ENCODE measurements at places on chromosomes 1 and 21.

DNA sequence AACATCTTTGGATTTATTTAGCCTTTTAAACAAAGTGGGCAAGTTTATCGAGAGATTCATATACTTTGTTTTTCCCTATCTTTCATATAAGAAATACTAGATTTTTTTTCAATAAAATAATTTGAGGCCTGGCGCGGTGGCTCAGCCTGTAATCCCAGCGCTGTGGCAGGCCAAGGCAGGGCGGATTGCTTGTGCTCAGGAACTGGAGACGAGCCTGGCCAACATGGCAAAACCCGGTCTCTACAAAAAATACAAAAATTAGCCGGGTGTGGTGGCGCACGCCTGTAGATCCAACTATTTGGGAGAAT lies 1.6 kb upstream of the CDC14A start:
- no peak for DNase-seq

DNA sequence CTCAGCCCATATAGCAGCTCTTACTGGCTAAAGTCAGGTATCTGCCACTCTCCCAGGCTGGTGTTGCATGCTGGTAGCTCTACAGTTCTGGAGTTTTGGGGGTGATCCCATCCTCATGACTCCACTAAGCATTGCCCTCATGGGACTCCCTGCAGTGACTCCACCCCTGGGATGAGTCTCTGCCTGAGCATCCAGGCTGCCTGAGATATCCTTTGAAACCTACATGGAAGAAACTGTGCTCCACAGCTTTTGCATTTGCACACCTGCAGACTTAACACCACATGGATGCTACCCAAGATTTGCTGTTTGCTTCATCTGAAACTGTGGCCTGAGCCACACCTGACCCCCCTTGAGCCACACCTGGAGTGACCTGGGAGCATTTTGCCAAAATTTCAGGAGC lies 226.4 kb downstream of the C1orf94 start:
- peak; percentile 17 for DNase-seq

GRCh38 chr1:31970873-31971272 lies 32.7 kb upstream of the PTP4A2 start:
- DNase-seq: no peak

- no peak for DNase-seq
Observed at GRCh38 chr1:186618401-186619170, 61.6 kb downstream of the PTGS2 start.

DNA sequence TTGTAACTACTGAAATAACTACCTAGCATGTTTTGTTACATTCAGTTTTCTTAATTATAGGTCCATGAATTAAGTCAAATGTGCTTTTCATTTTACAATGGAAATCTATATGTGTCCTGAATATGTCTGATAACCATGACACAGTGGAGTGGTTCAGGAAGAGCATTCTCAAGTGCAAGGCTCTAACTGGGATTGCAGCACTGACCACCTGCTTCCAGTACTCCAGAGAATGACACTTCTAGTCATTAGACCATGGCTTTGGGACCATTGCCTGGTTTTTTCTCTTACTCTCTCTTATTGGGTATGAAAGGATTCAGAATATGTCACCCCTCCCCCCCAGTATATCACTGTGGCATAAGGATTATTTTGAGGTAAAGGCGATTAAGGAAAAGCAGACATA lies 204.9 kb upstream of the CACYBP start:
- DNase-seq: no peak

DNA sequence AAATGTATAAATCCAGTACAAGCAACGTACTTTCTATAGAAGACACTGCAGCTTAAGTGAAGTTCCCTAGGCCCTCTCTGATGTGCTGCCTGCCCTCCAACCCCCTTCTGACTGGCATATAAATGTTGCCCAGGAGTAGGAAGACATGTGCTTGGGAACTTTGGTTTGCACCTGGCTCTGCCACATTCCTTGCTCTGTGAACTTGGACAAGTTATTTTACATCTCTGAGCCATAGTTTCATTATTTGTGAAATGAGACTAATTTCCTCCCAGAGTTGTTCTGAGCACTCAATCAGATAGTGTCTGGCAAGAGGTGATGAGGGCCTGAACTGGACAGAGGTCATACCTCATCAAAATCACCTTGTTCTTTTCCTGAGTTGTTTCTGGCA lies 3.5 kb upstream of the PHC2 start:
- DNase-seq: no peak

DNA sequence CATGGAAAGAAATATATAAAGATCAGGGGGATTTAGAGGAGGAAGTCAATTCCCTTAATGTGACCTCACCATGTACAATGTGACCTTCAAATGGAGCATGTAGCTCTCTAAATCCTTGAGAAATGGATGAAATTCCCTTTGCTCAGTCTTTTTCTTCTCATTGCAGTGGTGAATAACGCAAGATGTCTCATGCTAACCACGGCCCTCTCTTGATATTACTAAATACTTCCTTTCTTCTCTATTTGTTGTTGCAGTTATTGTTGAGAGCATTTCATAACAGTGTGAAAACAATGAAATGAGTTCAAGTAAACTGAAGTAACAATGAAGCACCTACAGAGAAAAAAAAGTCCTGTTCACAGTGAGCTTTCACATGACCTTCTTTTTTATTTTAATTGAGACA lies 55.6 kb downstream of the ZNF281 start:
- DNase-seq: no peak

DNA sequence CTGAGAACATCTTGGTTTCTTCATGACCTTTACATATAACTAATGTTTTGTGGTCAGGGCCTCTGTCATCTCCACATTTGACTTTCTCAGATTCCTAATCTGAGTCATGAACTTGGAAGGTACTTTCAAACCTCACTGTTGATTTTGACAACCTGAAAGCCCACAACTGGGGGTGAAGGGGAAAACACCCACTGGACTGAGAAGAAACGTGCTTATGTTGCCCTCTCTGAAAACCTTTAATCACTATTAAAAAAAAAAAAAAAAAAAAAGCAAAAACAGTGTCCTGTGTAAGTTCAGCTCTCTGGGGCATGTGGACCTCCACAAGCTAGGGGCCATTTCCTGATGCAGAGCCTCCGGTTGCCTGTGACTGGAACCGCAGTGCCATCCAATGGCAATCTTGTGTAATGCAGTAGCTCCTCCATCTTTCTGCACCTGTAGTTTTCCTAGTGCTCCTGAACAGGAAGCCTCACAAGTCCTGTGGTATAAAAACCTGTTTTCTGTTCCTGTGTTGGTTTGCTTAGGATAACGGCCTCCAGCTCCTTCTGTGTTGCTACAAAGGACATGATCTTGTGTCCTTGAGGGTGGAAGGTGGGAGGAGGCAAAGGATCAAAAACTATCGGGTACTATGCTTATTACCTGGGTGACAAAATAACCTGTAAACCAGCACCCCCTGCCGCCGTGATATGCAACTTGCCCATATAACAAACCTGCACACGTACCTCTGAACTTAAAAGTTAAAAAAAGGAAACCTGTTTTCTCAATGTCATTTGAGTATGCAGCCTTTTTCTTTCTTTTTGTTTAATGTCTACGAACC lies 124.5 kb downstream of the ZNF648 start:
- peak; percentile 77 for DNase-seq

GRCh38 chr1:231070758-231071444 lies 30.8 kb upstream of the FAM89A start:
- DNase-seq: no peak

- no peak for DNase-seq
Observed at GRCh38 chr1:38686927-38687255, 172.7 kb downstream of the RRAGC start.

GRCh38 chr1:202152399-202152798 lies 7.9 kb upstream of the ARL8A start:
- DNase-seq: no peak

GRCh38 chr21:25836396-25836795 lies 101.6 kb downstream of the GABPA start:
- DNase-seq: no peak

DNA sequence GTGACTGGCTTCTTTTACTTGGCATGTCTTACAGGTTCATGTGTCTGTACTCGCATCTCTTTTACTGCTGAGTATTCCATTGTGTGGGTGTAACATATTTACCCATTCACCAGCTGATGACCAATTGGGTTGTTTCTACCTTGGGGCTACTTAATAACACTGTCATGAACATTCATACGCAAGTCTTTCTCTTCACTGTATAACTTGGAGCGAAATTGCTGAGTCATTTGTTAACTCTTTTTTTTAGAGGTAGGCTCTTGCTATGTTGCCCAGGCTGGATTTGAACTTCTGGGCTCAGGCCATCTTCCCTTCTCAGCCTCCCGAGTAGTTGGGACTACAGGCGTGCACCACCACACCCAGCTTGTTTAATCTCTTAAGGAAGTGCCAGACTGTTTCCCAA lies 6.5 kb downstream of the PYCR2 start:
- DNase-seq: no peak

DNA sequence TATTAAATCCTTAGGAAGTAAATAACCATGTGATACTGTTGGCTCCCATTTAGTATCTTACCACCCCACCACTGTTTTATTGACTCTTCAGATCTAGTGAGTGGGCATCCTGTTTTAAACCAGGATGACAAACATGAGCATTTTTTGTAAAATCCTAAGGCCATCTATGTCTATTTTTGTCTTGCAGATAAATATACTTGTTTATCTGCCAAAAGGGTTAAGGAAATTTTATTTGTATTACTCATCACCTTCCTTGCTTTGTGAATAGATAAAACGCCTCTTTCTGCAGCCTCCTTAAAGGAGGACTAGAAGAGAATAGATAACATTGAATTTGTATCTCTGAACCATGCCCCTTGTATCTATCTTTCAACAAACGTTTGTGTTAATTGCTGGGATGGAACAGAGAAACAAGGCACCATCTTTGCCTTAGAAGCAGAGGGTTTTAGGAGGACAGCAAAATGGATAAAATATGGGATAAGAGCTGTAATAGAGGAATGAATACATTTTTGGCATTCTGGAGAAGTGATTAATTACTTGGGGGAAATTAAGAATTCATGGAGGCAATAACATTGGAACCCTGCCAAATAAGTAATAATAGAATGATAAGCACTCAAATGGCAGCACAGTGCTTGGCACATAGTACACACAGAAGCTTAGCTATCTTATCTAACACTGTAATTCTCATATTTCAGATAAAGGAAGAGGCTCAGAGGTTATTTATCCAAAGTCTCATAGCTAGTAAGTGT lies 14.7 kb downstream of the YTHDF2 start:
- no peak for DNase-seq

- DNase-seq: no peak
Observed at GRCh38 chr1:201374364-201374763, 3.1 kb downstream of the TNNT2 start.

GRCh38 chr1:93671099-93671621 lies 10.5 kb downstream of the BCAR3 start:
- no peak for DNase-seq

DNA sequence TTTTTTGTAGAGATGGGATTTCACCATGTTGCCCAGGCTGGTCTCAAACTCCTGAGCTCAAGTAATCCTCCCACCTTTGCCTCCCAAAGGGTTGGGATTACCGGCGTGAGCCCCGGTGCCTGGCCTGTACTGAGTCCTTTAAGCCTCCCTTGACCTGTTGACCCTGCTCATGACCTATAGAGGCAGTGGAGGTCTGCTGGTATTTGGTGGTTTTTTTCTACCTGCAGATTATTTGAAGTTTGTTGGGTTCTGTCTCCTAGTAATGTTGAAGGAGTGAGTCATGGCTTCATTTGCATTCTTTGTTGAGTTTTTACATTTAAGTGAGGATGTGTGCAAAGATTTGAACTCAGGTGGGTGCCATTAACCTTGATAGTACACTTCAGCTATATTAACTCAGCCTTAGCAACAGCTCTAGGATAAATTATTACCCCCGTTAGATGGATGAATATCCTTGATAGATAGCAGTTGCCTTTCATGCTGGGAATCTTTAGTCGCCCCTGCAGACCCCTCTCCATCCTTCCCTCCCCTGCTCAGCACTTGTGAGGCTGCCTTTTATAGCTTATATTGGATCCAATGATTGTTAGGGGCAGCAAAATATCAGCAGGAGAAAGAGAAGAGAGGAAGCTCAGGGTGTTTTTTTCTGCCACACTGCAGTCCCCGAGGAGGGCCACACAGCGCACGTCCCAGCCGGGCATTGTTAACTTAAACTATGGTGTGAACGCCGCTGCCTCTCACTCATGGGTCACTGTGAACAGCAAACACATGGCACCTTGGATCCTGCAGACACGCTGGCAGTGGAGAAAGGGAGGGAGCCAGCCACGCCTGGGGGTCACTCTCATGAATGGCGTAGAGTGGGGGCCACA lies 14.9 kb upstream of the NPPB start:
- no peak for DNase-seq

DNA sequence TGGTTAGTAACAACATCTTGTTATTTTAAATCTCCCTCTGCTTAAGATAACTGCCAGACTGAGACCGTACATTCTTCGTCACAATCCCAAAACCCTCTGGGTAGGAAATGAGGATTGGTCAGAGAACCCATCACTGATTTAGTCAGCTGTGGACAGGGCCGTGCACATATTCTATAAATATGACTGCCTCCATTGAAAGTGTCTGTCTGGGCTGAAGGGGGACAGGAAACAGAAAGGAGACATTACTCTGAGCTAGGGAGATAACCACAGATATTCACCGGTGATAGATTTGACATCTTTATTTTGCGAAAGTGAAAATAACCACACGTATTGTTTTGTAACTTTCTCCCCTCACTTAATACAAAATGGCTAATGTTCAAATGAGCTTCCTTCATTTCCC lies 36.9 kb upstream of the ST6GALNAC5 start:
- DNase-seq: no peak

GRCh38 chr1:3237570-3237969 lies 168.6 kb downstream of the PRDM16 start:
- DNase-seq: no peak

DNA sequence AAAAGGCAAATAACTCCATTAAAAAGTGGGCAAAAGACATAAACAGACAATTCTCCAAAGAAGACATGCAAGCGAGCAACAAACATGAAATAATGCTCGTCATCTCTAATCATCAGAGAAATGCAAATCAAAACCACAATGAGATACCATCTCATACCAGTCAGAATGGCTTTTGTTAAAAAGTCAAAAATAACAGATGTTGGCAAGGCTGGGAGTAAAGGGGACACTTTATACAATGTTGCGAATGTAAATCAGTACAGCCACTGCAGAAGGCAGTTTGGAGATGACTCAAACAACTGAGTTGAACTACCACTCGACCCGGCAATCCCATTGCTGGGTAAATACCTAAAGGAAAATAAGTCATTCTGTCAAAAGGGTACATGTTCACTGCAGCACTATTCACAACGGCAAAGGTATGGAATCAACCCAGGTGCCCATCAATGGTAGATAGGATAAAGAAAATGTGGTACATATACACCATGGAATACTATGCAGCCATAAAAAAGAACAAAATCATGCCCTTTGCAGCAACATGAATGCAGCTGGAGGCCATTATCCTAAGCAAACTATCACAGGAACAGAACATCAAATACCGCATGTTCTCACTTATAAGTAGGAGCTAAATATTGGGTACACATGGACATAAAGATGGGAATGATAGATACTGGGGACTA lies 25.9 kb downstream of the TSPAN2 start:
- DNase-seq: no peak

- no peak for DNase-seq
Observed at GRCh38 chr21:41511858-41512257, 3.9 kb upstream of the TMPRSS2 start.

DNA sequence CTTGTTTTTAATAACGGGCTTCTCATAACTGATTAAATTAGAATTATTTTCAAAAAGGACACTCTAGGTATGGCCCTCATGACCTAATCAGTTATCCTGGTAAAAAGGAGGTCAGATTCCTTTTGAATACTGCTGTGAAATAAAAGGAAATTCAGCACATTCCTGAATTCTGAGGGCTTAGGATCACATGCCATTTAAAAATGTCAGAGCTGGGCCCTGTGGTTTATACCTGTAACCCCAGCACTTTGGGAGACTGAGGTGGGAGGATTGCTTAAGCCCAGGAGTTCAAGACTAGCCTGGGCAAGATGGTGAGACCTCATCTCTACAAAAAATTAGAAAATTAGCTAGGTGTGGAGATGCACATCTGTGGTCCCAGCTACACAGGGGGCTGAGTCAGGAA lies 18.0 kb upstream of the RABGGTB start:
- DNase-seq: no peak

Measured in H1 (cell line).